NCI-H1694 (cell line): ENCODE measurements at places on chromosomes 13 and 19.

GRCh38 chr13:73040484-73040883 is 18.3 kb upstream of the KLF5 start:
- no peak for DNase-seq

- DNase-seq, result no peak
These were observed 97.5 kb upstream of the FBXL3 start for GRCh38 chr13:77124423-77124822.

- no peak for DNase-seq
These were observed 3.4 kb downstream of the EVI5L start for GRCh38 chr19:7833225-7834099.

- no peak for DNase-seq
These were observed 7.6 kb downstream of the PRR36 start for GRCh38 chr19:7866399-7867091.

GRCh38 chr19:48807590-48808308 is 3.1 kb downstream of the BCAT2 start:
- DNase-seq, result no peak

- no peak for DNase-seq
These were observed at the start of gene SIAH3 for GRCh38 chr13:45851171-45851921. Gene SIAH3, minus strand, starts transcription at chr13:45851753. Its CDS starts 124 bp downstream, at chr13:45851629.

DNA sequence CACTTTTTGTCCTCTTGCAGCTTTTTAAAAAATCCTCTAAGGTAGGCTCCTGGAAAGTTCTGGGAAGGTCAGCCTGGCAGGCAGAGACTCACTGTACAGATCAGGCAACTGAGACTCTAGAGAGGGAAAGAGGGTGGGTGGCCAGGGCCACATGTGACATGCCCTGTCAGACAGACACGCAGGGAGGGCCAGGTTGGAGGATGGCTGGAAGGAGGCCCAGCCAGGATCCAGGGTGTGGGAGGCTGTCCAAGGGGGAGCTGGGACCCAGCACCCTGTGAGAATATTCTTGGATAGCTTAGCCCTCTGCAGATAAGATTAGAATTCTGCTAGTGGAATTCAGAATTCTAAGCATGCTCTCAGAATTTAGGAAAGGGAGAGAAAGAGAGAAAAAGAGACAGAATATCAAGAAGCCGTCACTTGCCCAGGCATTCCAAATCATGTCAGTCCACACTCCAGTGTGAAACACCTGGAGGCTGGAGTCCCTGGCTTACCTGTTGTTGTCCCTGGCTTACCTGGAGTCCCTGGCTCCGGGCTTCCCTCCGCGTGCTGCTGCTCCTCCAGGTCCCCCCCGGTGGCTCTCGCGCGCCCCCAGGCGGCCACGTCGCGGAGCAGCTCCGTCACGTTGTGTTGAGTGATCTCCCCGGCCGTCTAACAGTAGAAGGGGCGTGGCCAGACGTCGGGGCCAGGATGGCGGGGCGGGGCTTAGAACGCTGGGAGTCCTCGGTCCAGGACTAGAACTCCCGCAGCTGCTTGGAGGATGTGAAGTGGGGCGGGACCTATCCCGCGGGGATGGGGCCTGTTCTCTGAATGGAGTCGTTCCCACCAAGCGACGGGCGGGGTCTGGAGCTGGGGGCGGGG is 2.8 kb upstream of the TNNI3 start:
- peak; percentile 72 for DNase-seq

GRCh38 chr13:37338726-37339385 is 233.4 kb upstream of the CSNK1A1L start:
- no peak for DNase-seq

- DNase-seq, result no peak
These were observed 2316.2 kb upstream of the PCDH20 start for GRCh38 chr13:63731896-63732295.

DNA sequence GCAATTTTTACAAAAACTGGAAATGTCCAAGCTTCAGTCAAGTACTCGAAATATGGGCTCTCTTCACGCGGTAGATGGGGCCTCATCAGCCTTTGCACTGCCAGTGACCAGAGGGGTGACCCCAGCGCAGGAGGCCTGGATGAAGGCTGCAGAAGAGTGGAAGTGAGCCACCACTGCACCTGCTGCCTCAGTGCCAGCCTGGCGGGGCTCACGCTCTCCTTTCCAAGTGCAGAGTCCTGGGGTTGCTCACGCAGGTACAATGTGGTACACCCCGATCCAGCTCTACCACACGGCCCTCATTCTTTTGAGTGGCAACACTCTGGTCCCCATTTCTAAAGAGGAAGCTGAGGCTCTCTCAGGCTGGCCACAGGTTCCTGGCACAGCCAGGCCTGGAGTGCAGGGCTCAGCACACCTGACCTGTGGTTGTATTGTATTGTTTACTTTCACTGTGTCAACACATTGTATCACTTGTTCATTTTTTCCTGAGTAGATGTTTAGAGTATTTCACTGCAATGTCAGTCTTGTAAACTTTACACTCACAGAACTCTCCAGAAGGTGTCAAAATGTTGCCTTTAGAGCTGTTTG is 97.3 kb upstream of the SOX1 start:
- DNase-seq, result no peak

DNA sequence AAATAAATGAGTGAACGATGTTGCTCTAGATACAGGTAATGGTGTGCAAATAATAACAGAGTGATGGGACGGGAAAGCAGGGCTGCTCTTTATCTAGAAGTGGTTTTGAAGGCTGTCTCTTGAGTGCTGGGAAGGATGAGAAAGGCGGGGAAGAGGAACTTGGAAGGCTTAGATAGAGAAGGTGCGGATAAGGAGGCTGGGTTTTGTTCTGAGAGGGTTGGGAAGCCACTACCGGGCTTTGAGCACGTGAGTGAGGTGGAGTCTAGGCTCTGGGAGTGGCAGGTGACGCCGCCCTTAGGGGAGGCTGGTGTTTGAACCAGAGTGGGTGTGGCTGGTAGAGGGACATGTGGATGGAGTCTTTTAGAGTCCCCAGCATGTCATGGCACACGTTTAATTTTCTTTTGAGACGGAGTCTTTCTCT is 811 bp downstream of the ARMC6 start:
- DNase-seq, result peak; percentile 85

GRCh38 chr13:94556621-94557020 is 39.3 kb downstream of the TGDS start:
- peak; percentile 10 for DNase-seq

- DNase-seq, result no peak
These were observed 1719.5 kb upstream of the MIR17HG start for GRCh38 chr13:89627996-89628395.

GRCh38 chr13:74669149-74669548 is 534.9 kb upstream of the KLF12 start:
- DNase-seq, result no peak

- no peak for DNase-seq
These were observed 56.4 kb downstream of the ZDHHC20 start for GRCh38 chr13:21402586-21403307.

DNA sequence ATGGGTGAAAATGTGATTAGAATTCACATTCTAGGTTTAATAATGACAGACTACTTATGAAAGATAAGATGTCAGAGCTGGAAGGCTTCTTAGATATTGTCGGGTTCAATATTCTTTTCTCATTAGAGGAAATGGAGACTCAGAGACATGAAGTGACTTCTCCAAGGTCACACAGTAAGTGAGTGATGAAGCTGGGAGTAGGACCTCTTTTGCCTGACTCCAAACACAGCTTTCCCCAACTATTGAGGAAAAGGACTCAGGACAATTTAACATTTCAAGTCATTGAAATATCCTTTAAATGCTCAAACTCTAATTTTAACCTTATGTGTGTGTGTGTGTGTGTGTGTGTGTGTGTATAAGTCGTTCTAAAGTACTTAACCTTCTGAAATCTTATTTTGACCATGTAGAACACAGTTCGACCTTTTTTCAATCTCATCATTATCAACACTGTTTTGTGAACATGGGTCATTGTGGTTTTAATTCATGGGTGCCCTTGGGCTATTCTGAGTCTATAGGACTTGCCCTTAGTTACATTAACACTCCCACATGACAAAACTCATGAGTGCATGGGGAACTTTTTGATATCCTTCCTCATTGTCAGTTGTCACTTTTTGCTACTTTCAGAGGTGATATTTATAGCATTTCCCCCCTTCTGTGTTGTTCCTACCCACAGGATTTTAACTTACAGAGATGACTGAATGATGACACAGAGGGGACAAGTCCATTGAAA is 53.0 kb downstream of the LRCH1 start:
- no peak for DNase-seq

- no peak for DNase-seq
These were observed 18.6 kb upstream of the RASA3 start for GRCh38 chr13:114151031-114151430.

GRCh38 chr13:78841358-78841963 is 182.5 kb upstream of the OBI1 start:
- no peak for DNase-seq

- no peak for DNase-seq
These were observed 147.5 kb downstream of the DIAPH3 start for GRCh38 chr13:60016229-60016628.

DNA sequence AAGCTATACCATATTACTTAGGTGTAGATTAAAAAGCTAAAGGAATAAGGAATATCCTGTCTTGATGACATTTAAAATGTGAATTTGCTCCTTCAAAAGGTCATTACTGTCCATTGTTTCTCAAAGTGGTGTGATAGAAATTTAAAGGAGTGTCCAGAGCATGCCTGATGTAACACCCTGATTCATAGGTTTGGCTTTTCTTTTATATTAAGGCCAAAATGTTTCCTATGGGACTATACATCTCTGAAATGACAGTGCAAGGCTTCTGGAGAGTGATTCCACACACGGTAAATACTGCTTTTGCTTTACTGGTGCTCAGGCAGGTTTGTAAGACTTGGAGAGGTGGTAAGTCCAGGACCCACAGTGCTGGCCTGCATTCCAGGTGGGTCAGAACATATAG is 289.9 kb downstream of the RFC3 start:
- no peak for DNase-seq
